Stomach (tissue), 19 donors: ENCODE measurements at places on chromosomes 4 and X.
A peak's percentile ranks its signal among the peaks of the same experiment; 100 is the strongest.

DNA sequence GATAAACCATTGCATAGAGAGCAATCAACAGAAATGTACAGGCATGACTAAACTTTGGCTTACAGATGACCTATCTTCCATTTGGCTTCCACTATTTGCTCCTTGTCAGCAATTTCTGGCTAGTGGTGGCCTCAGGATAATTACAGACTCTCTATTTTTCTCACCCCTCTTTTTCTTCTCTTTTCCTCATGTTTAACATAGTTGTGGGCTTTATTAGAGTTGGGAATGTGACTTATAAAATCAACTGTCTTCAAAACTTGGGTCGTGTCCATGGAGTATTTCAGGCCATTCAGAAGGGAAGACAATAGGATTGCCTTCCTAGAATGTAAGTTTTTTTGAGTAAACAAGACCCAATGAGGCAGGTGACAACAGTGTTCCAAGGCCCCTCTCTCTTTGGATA lies 236.2 kb downstream of the FRAS1 start:
- H3K36me3 ChIP-seq: no peaks in the 10 kb centered on the region
- no peaks in the 10 kb centered on the region for H3K27me3 ChIP-seq
- no peak overlapping the region for H3K4me3 ChIP-seq
- no peak for DNase-seq

DNA sequence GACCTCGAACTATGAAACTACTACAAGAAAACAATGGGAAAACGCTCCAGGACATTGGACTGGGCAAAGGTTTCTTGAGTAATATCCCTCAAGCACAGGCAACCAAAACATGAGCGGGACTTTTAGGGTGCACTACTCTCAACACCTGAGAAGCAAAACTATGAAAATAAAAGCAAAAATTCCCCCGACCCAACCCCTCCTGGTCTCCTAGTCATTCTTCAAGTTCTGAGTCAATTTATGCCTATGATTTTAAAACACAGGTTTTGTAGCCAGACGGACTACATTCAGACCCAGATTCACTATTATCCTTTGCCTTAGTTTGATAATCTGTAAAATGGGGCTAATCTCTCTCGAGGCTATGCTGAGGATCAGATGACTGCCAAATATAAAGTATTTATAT lies 97.0 kb downstream of the SOWAHB start:
- H3K4me1 ChIP-seq: no peaks in the 10 kb centered on the region
- H3K27ac ChIP-seq: no peak overlapping the region
- no peak overlapping the region for H3K4me3 ChIP-seq
- H3K36me3 ChIP-seq: no peaks in the 10 kb centered on the region
- no peak for DNase-seq
- H3K27me3 ChIP-seq: no peaks in the 10 kb centered on the region

DNA sequence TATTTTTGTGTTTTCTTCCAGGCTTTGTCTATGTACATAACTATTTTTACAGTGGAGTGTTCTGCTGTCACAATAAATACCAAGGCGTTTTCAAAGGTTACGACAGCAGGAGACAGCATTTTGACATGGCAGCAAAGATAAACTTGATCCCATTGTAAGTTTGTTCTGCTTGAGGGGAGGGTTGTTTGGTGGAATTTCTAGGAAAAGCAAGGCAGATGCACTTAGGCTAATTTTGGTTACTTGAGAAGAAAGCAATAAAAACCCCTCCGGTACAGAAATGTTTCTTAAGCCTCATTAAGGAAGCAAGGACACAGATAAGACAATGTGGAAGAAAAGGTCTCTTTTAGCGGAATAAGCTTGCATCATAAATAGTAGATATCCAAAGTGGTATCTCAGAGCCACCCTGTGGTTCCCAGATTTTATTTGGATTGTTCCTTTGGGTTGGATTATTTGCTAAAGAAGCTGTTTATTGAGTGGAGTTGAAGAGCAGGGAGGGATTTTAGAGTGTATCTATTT lies 54.3 kb downstream of the CLCN5 start:
- H3K27me3 ChIP-seq: no peaks in the 10 kb centered on the region
- H3K4me3 ChIP-seq: no peak overlapping the region
- no peaks in the 10 kb centered on the region for H3K4me1 ChIP-seq
- no peak for DNase-seq
- H3K27ac ChIP-seq: no peak overlapping the region

DNA sequence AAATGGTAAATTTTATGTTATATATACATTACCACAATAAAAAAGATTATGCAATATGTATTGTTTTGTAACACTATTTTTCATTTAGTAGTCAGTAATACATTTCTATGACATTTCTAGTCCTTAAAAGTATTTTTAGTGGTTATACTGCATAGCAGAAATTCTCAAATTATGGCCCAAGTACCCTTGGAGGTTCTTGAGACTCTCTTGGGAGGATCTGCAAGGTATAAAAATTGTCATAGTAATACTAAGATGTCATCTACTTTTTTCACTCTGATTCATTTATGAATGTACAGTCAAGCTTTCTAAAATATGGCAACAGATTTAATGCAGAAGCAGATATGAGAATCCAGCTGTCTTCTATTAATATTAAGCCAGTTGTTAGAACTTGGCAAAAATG lies 138.6 kb upstream of the NAP1L5 start:
- DNase-seq: no peak
- no peak overlapping the region for H3K4me3 ChIP-seq
- no peaks in the 10 kb centered on the region for H3K27me3 ChIP-seq
- H3K36me3 ChIP-seq: no peaks in the 10 kb centered on the region
- H3K4me1 ChIP-seq: no peaks in the 10 kb centered on the region

DNA sequence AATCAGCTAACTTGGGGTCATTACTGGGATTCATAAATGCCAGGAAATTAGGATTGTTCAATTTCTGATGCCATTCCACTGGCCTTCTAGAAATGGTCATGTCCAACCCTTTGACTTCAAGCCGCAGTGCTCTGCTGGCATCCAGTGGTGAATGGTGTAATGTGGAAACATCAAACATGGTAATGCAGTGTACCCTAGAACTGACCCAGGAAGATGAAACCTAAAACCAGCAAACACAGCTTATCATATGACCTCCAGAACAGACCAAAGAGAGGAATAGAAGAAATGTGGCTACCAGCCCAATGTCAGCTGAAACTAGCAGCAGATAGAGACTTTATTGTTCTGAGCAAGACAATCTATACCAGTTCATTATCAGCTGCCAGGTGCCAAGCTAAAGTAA lies 13.8 kb downstream of the CXCL13 start:
- no peak overlapping the region for H3K27ac ChIP-seq
- no peaks in the 10 kb centered on the region for H3K27me3 ChIP-seq
- H3K4me1 ChIP-seq: peaks cover 16% of the 10 kb centered on the region
- peak; percentile 66 for DNase-seq

- no peak for DNase-seq
- no peak overlapping the region for H3K27ac ChIP-seq
- peaks cover 22% of the 10 kb centered on the region for H3K36me3 ChIP-seq
- no peaks in the 10 kb centered on the region for H3K27me3 ChIP-seq
- H3K4me1 ChIP-seq: no peaks in the 10 kb centered on the region
Measured at GRCh38 chr4:40121515-40121914, 64.9 kb downstream of the N4BP2 start.

DNA sequence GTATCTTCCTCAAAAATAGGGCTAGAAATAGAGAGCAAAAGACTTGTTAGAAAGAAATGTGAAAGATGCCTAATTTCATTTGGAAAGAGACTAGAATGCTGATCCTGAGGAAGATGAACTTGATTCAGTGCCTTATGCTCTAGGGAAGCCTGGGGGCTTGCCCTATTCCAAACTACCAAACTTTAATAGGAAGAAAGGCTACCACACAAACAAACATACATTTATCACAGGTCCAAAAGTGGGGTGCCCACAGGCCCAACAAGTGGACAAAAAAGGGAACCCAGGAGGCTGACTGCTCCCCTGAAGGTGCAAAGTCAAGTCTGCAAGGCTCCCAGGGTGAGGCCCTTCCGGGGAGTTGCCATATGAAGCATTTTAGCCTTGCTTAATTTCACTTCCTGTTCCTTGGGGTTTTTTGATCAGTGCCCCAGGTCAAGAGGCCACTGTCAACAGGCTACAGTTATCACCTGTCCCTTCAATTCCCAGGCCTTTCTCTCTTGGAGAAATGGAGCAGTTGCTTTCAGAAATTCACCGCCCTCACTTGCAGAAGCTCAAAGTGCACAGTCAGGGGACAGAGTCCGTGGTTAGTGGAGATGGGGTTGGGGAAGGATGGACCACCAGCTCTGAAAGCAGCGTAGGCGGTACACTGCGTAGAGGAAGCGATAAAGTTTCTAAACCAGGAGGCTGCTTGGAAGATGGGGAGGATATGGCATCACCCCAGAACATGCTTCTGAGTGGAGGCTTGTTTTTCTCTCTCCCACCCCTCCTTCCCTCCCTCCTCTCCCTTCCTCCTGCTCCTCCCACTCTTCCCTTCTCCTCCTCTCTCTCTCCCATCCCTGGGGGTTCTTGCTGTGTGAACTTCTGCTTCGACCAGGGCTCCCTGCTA lies 36.4 kb downstream of the TMEM154 start:
- no peak overlapping the region for H3K4me3 ChIP-seq
- peak overlapping the region; percentile 46 for H3K27ac ChIP-seq
- no peaks in the 10 kb centered on the region for H3K27me3 ChIP-seq
- no peaks in the 10 kb centered on the region for H3K36me3 ChIP-seq
- DNase-seq: peak; percentile 33
- peaks cover 34% of the 10 kb centered on the region for H3K4me1 ChIP-seq

GRCh38 chr4:137530176-137530575 lies 2.1 kb downstream of the PCDH18 start:
- DNase-seq: no peak
- H3K27me3 ChIP-seq: no peaks in the 10 kb centered on the region
- peak overlapping the region; percentile 88 for H3K27ac ChIP-seq
- peaks cover 18% of the 10 kb centered on the region for H3K4me1 ChIP-seq
- no peaks in the 10 kb centered on the region for H3K36me3 ChIP-seq

DNA sequence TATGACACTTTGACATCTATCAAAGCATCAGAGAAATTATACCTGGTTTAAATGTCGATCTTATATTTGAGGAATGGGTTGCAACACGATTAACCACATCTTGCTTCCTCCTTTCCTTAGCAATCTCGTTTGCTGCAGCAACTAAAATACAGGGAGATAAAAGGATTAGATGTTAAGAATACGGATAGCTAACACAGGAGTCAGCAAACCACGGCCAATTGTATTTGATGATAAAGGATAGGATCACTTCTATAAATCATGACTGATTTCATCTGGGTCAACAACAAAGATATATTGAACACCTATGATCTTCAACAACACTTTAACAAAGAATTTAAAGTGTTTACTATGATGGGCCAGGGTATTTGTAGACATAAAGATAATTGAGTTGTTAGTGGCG lies 5.0 kb downstream of the MAP7D3 start:
- peaks cover 11% of the 10 kb centered on the region for H3K27me3 ChIP-seq
- no peaks in the 10 kb centered on the region for H3K4me1 ChIP-seq
- no peak for DNase-seq
- H3K36me3 ChIP-seq: peaks cover 17% of the 10 kb centered on the region
- H3K27ac ChIP-seq: no peak overlapping the region

GRCh38 chrX:12319003-12319519 lies 180.8 kb downstream of the FRMPD4 start:
- no peak overlapping the region for H3K27ac ChIP-seq
- no peaks in the 10 kb centered on the region for H3K36me3 ChIP-seq
- no peaks in the 10 kb centered on the region for H3K4me1 ChIP-seq
- no peak for DNase-seq
- H3K27me3 ChIP-seq: no peaks in the 10 kb centered on the region
- H3K4me3 ChIP-seq: no peak overlapping the region
